Psoas muscle (tissue), 8 donors: ENCODE measurements at places on chromosomes 4 and X. TPM values are rescaled to one million over a fixed set of nuclear protein-coding genes. Genes with fewer than 3 reads are reported as not detected.

Gene CXCL5
- total RNA-seq = 0.08 TPM

Gene STIM2
- total RNA-seq = 8.4 TPM

Gene EGFL6
- total RNA-seq = not detected

Gene RRH
- total RNA-seq = 0.15 TPM

Gene ACSL1
- total RNA-seq = 257 TPM

Gene RNF128
- 7.1 TPM for total RNA-seq

Gene ELOVL6
- total RNA-seq = 4.5 TPM

- H3K36me3 ChIP-seq = no peaks in the 10 kb centered on the region
- no peak overlapping the region for H3K4me3 ChIP-seq
- no peaks in the 10 kb centered on the region for H3K27me3 ChIP-seq
- no peak overlapping the region for H3K27ac ChIP-seq
Measured at GRCh38 chrX:108209006-108209554, 117.5 kb downstream of the ATG4A start.

GRCh38 chr4:94976371-94977011, 218.7 kb downstream of the BMPR1B start:
- H3K27ac ChIP-seq = no peak overlapping the region
- no peaks in the 10 kb centered on the region for H3K36me3 ChIP-seq
- H3K4me1 ChIP-seq = no peaks in the 10 kb centered on the region
- no peaks in the 10 kb centered on the region for H3K27me3 ChIP-seq
- H3K4me3 ChIP-seq = no peak overlapping the region

GRCh38 chrX:131392666-131393065, 103.6 kb upstream of the IGSF1 start:
- H3K36me3 ChIP-seq = no peaks in the 10 kb centered on the region
- H3K27ac ChIP-seq = no peak overlapping the region
- peaks cover 15% of the 10 kb centered on the region for H3K27me3 ChIP-seq

GRCh38 chrX:40987413-40987812, 97.8 kb upstream of the USP9X start:
- no peak overlapping the region for H3K27ac ChIP-seq
- H3K4me3 ChIP-seq = no peak overlapping the region
- no peaks in the 10 kb centered on the region for H3K4me1 ChIP-seq
- DNase-seq = no peak

- H3K4me1 ChIP-seq = peaks cover 10% of the 10 kb centered on the region
- no peak for DNase-seq
- peak overlapping the region; percentile 27 for H3K4me3 ChIP-seq
- peak overlapping the region; percentile 2 for H3K27ac ChIP-seq
Measured at GRCh38 chrX:112662559-112663427, 16.9 kb downstream of the LHFPL1 start.

DNA sequence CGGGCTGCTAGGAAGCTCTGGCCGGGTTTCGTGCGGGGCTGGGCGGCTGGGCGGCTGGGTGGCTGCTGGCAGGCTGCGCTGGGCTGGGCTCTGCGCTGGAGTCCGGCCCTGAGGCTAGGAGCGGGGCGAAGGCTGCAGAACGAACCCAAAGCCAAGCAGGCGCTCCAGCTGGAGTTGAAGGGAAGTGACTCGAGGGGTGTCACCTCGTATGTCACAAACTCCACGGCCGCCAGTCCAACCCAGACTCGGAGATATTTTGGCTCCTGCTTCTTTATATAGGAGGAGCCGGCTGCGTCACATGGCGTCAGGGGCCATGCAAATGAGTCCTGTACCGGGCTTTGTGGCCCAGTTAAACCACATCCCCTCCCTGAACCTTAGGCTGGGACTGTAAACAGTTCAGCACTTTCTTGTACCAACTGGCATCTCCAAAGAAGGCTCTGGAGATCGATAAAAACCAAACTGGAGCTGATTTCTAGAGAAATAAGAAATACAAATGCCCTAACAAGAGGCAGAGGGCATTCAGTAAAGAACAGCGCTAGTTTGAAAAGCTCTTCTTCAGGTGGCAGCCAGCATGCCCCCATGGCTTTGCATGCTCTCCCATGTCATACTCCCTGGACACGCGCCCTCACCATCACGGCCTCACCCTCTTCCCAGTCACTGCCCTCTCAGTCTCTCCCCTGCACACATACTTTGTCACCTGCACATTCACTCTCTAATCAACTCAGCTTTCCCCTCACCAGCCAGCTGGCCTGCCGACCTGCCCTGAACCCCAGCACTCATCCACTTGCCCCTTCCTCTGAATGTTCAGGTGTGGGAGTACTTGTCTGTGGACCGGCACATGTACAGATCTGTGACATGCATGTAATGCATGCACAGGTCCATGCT, 58.5 kb downstream of the TSC22D3 start:
- peaks cover 23% of the 10 kb centered on the region for H3K27me3 ChIP-seq
- peak overlapping the region; percentile 74 for H3K4me3 ChIP-seq
- peak; percentile 95 for DNase-seq
- peak overlapping the region; percentile 86 for H3K27ac ChIP-seq
- H3K36me3 ChIP-seq = peaks cover 7% of the 10 kb centered on the region
- peaks cover 36% of the 10 kb centered on the region for H3K4me1 ChIP-seq

DNA sequence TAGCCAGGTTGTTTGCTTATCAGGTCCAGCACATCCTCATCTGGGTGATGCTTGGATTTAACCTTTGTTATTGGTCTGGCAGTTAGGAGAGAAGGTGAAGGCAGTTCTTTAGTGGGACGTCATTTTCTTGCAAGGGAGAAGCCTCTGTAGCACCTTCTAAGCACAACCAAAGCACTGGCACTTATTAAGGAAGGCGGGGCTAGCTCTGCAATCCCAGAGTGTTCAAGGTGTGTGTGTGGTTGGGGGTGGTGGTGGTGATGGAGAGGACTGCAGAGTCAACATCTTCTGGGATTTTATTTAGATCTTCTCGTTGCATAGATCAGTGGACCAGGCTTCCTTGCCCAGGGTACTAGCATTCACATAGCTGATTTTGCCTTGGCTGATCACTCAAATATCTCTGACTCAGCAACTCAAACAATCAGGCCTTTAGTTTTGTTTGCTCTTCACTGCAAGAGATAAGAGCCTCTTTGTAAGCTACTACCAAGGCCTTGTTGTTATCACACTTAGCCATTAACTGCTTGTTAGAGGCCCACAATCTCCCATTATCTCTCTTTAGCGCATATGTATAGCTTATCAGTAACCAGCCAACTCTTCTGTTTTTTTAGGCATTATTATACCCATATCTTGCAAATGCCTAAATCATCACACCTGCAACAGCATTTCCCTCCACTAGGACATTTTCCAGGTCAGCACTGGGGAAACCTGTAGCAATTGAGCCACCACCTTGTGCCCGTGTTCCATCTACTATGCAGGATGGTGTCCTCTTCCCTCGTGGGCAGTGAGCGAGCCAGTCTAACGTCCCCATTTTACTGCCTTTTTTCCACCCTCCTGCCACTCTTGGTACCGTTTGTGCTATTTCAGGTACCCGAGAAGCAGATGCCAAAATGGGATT, 36.5 kb upstream of the LINC00632 start:
- no peak overlapping the region for H3K4me3 ChIP-seq
- no peaks in the 10 kb centered on the region for H3K27me3 ChIP-seq
- H3K4me1 ChIP-seq = no peaks in the 10 kb centered on the region
- no peak for DNase-seq
- H3K36me3 ChIP-seq = no peaks in the 10 kb centered on the region

- H3K4me3 ChIP-seq = no peak overlapping the region
- H3K27ac ChIP-seq = no peak overlapping the region
- H3K27me3 ChIP-seq = no peaks in the 10 kb centered on the region
- no peaks in the 10 kb centered on the region for H3K4me1 ChIP-seq
- DNase-seq = no peak
Measured at GRCh38 chr4:173572493-173573129, 42.6 kb upstream of the HAND2 start.

DNA sequence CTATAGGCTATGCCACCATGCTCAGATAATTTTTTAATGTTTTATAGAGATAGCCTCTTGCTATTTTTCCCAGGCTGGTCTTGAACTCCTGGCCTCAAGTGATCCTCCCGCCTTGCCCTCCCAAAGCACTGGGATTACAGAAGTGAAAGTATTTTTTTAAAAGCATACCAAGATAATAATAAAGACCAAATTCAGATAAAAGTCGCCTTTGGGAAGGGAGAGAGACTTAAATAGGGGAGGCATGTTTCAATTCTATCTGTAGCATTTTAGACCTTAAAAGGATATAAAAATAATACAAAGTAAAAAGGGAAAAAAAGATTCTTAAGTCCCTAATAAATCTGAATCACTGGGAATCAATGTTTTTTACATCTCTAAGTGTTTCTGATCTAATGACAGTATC, 108.9 kb downstream of the AFAP1 start:
- peak overlapping the region; percentile 87 for H3K27ac ChIP-seq
- no peaks in the 10 kb centered on the region for H3K36me3 ChIP-seq
- H3K4me3 ChIP-seq = peak overlapping the region; percentile 41
- H3K4me1 ChIP-seq = peaks cover 39% of the 10 kb centered on the region

DNA sequence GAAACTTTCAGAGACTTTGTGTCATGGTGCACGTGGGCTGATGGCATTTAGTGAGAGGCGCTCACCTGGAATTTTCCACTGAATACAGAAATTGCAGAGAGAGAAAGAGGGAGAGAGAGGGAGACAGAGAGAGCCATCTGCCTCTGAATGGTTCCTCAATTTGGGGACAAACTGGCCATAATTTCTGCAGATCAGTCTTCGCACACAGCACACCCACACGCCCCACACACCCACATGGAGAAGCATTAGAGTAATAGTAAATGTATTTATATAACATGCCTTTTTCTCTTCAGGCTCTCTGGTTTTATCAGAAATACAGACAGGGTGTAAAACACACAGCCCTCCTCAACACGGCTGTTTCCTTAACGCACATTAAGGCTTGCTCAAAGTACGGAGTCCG, 38.6 kb downstream of the PRKX start:
- no peak for DNase-seq
- no peak overlapping the region for H3K4me3 ChIP-seq
- no peaks in the 10 kb centered on the region for H3K4me1 ChIP-seq

DNA sequence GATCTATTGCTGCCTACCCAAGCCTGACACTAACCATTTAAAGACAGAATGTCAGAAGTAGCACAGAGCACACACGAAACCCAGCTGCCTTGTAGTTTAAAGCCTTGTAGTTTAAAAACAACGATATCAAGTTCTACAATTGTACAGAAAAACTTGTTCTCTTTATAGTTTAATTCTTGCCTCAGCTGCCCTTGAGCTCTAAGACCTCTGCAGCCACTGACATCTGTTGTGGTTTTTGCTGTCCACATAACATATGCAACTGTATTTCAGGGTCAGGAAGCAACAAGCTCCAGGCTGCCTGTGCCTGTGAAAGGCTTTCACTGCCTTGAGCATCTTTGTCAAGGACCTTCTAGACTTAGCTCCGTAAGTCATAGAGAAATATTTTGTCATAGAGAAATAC, 227.2 kb downstream of the SPCS3 start:
- no peaks in the 10 kb centered on the region for H3K4me1 ChIP-seq
- no peak overlapping the region for H3K4me3 ChIP-seq
- no peak overlapping the region for H3K27ac ChIP-seq
- H3K27me3 ChIP-seq = no peaks in the 10 kb centered on the region

- H3K4me1 ChIP-seq = no peaks in the 10 kb centered on the region
- H3K27ac ChIP-seq = no peak overlapping the region
- no peak for DNase-seq
- H3K27me3 ChIP-seq = no peaks in the 10 kb centered on the region
Measured at GRCh38 chr4:86117705-86118302, 242.0 kb downstream of the MAPK10 start.

DNA sequence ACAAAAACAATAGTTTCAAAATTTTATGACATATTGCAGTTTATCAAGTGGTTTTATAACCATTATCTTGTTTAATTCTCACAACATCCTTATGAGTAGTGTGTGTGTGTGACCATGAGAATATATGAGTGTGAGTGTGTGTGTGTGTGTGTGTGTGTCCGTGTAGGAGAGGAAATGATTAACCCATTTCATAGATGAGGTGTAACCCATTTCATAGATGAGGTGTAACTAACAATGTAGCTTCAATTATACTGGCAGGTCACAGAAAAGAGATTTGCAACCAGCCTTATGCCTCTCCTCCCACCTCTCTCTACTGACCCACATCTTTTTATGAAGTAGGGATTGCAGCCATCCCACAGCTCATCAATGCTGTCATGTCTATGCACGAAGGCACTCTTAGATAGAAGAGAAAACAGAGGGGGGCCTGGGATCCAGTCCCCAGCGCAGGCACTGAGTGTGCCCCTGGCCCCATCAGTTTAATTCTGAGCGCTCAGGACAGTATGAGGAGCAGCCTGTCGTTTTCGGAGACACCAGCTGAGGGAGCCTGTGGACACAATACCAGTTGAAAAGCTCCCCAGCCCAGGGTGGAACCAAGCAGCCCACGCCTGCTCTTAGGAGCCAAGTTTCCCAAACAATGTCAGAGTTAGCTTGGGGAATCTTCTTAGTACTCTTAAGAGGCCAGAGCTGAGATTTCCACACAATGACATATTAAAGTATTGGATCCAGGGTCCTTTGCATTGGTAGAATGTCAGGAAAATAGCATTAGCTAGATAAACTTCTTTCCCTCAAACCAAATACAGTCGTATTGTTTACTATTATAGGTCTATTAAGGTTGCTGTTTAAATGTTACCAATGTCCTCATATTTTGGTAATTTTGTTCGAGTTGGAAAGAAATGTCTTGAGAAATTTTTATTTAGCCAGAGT, 88.6 kb downstream of the PALLD start:
- H3K27ac ChIP-seq = no peak overlapping the region
- H3K27me3 ChIP-seq = no peaks in the 10 kb centered on the region
- H3K4me1 ChIP-seq = peaks cover 18% of the 10 kb centered on the region
- no peaks in the 10 kb centered on the region for H3K36me3 ChIP-seq
- DNase-seq = peak; percentile 85

DNA sequence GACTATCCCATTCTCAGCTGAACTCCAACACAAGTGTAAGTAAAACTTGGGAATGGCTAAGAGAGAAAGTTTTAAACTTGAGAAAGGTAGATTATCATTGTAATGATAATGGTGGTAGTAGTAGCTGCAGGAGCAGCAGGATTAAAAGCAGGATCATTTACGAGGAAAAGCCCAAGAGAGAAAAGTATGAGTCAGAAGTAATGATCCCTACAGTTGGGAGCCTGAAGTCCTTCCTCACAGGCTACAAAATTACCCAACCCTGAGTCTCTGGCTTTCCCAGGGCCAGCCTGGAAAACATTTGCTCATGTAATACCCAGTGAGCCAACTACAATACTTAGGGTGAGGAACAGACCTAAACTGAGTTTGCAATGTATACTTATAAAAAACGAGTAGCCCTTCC, 4.4 kb upstream of the PRDM8 start:
- DNase-seq = no peak
- H3K27ac ChIP-seq = no peak overlapping the region
- no peaks in the 10 kb centered on the region for H3K36me3 ChIP-seq
- no peak overlapping the region for H3K4me3 ChIP-seq
- peaks cover 5% of the 10 kb centered on the region for H3K27me3 ChIP-seq
- H3K4me1 ChIP-seq = no peaks in the 10 kb centered on the region

DNA sequence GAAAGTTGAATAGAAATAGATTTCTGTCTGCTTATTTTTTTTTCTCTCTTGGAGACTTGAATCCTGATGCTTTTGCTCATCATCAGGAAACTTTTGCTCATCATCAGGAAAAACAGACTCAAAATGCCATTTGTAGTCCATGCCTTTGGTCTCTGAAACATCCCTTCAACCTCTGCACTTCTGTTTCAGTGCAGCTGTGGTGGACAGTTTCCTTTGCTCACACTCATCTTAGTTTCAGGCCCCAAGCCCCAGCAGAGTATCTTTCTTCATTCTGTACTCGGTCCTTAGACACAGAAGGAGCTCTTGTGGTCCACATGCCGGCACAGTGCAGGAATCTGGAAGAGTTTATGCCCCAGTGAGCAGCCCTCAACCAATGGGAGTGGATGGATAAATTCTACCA, 337.9 kb downstream of the PPP3CA start:
- DNase-seq = no peak
- H3K36me3 ChIP-seq = no peaks in the 10 kb centered on the region
- H3K27ac ChIP-seq = no peak overlapping the region
- no peaks in the 10 kb centered on the region for H3K27me3 ChIP-seq
- H3K4me3 ChIP-seq = no peak overlapping the region
